ENCODE measurements at places on chromosomes 5 and 9.

DNA sequence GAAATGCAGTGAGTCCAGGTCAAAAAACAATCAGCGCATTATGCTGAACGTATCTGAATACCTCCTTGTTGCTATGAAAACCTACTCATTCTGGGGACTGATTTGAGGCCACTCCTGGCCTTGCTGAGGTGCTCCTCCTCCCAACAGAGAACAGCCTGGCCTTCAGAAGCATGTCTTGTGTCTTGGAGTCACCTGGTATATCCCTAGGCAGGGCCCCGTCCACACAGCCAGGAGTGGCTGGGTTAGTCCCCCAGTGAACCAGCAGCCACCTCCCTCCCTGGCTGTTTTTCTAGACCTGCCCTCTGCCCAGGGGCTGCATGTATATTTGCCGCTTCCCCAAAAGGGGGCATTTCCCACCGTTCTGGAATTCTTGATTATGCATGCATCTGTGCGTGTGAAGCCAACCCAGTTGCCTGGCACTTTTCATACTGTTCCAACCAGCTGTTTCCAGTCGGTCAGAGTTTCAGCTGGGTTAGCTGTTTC is 99.2 kb upstream of the SPATA31C2 start:
- DNase-seq: no peak

DNA sequence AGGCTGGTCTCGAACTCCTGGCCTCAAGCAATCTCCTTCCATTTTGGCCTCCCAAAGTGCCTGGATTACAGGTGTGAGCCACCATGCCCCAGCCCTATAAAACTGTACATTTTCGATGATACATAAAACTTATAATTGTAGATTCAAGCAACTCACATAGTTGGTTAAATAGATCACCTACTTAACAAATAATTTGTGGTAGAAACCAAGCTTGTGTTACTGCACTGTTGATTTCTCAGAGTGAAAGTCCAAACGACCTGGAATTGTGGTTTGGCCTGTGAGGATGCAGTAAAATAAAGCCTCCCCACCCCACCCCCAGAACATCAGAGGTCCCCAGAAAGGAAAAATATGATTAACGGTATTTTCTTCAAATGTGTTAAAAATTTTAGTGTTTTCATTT is 92.7 kb downstream of the TRIO start:
- DNase-seq: no peak

DNA sequence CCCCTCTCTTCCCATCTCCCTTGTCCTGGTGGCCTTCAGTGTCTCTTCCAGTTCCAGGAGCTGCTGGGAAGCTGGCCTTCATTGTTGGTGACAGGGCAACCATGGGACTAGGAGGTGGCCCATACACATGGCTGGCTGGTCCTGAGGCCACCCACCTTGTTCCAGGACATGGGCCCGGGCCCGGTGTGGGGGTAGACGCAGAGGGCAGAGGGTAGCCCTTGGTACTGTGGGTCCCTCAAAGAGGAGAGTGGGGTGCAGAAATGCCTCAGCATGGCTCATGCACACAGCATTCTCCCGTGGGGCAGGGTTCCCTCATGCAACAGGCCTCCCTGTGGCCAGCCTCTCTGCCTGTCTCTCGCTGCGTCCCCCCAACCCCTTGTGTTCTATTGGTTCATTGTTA is 20.8 kb downstream of the SLC6A7 start:
- no peak for DNase-seq

GRCh38 chr9:136306211-136307208 is 2.6 kb upstream of the CCDC187 start:
- no peak for DNase-seq

All from Panc1 (cell line).